Cerebellar nuclear complex (tissue), 1 donor: ENCODE measurements at places on chromosomes 13 and 19.

GRCh38 chr19:45638930-45639729 is at the start of gene EML2:
EML2 (minus strand) TSS chr19:45639397; CDS start chr19:45639376, 21 bp downstream.
- no peak for DNase-seq

DNA sequence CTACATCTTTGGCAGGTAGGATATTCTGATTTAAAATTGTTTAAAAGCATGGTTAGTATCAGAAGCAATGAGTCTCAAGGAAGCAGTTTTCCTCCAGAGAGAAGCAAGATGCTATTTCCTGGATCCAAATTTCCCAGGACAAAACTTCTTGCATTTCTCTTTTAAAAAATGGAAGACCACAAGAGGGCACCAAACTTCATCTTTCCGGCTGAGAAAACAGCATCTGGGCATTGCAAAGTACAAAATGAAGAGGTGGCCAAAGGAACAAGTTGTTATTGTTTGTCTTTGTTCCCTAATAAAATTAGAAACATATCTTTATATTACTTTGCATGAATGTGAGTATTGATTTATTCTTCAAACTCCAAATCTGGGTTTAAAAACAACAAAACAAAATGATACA is 60.0 kb upstream of the LRCH1 start:
- DNase-seq, result peak; percentile 60

- DNase-seq, result no peak
Observed at GRCh38 chr19:46451352-46451751, 20.0 kb downstream of the PNMA8A start.

DNA sequence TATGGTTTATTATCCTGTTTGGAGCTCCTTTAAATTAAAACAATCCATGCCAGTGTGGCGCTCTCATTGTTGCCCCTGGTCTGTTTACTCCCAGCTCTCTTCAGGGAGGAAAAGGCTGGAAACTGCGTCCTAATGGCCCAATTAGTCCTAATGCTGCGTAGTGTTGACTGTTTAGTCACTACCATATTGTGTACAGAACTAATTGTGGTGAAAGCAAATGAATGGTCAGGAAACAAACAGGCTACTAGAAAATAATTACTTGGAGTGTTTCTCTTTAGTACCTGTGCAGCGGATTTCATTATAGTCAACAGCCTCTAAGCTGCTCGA is 54.5 kb upstream of the MTIF3 start:
- DNase-seq, result no peak

GRCh38 chr19:12800923-12801465 is 606 bp downstream of the PRDX2 start:
- DNase-seq, result no peak

DNA sequence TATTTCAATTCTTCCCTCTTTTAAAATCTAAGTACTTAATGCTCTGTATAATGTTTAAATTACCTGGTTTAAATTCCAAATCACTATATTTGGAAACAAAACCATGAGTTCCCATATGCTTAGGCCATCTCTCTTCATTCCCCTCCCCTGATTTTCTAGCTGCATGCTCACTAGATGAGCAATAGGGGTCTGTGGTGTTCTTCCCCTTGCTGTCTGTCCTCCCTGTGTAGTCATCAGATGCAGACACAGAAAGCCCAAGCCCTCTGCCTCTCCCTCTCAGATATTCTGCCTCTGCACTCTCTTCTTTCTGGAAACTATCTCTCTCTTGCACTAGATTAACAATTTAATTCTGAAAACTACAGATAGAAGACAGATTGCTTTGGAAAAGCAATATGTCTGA is 1730.2 kb downstream of the OLFM4 start:
- DNase-seq, result no peak

GRCh38 chr13:80782441-80782840 is 441.5 kb upstream of the SPRY2 start:
- DNase-seq, result no peak

DNA sequence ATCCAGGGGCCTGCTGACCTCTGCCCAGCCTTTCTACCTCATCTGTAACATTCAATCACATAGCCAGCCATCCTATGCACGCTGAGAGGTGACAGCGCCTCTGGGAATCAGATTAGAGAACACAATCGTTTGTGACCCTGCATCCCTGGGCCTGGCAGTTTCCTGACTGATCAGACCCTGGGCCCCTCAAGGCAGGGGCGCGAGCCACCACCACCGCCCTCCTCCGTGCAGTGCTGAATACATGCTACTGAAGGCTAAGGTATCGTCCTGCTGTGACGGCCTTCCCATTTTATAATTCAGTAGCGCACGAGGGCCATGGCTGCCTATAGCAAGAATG is 1.3 kb downstream of the TMTC4 start:
- no peak for DNase-seq

DNA sequence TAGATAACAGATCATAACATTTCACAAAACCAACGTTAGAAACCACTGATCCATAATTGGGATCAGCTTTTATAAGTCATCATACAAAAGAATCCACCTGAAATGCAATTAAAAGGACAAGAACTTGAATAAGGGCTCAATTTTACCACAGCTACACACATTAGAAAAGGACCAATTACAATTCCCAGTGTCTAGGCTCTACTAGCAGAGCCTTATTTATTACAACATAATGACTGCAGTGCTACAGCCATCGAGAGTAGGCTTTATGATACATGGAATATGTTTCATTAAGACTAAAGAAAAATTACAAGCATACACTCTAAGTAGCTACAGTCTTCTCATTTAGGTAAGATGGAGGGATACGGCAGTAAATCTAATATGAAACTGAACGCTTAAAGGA is 2.9 kb downstream of the RBM26 start:
- no peak for DNase-seq

DNA sequence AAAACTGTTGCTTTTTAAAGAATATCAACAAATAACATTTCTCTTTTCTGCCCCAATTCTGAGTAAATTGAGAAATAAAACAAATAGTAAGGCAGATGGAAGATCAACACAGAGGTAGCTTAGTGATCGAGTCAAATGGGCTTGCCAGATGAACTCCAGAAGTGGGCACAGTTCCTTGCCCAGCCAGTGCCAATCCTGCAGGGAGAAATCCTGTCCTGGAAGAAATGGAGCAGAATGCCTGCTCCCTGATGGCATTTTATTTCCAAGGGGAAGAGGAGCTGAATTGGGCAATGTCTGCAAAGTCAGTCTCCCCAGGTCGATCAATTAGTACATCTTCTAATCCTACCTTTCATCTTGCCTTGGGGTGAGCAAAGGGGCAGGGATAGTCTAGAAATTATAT is 225.3 kb downstream of the NHLRC3 start:
- peak; percentile 92 for DNase-seq

GRCh38 chr19:8097681-8098567 is 45.4 kb downstream of the CCL25 start:
- DNase-seq, result no peak

DNA sequence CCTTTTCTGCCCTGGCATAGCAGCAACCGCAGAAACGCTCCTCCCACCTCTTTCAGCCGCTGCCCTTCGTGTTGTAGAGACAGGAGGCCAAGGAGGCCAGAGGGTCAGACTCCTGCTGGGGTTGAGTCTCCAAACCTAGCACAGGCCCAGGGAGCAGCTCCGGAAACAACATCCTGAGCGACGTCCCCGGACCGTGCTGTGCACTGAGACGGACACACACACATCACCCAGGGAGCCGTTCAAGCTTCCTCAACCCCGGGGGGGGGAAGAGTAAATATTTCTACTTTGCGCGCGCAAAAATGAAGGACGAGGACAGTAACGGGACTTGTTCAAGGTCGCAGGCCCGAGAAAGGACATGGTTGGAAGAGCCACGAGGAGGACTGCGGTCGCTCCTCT is 657 bp downstream of the ZNF550 start:
- DNase-seq, result no peak

GRCh38 chr19:7214324-7215089 is 79.7 kb downstream of the INSR start:
- DNase-seq, result no peak

DNA sequence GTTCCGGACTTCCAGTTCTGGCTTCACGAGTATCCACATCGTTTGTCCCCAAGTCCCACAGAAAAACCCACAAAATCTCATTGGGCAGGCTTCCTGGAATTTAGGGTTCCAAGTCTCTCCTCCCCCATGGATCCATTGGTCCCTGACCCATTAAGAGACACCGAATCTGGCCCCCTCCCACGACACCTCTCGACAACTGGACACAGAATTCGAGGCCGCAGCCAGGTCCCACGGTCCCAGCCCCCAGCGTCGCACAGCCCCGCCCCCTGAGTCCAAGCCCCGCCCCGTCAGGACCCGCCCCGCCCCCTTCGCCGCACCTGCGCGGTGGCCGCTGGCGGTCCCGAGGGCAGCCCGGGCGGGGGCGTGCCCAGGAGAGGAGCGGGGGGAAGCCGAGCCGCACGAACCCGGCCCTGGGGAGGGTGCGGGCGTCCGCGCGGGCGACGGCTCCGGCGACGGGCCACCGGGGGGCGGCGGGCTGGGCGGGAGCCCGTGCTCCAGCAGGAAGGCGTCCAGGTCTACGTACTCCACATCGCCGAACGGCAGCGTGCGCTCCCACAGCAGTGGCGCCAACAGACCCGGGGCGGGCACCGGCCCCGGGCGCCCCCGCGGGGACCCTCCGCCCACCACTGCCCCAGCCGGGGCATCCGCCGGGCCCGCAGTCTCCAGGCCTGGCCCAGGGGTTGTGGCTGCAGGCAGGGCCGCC is 1.8 kb downstream of the DBP start:
- no peak for DNase-seq

DNA sequence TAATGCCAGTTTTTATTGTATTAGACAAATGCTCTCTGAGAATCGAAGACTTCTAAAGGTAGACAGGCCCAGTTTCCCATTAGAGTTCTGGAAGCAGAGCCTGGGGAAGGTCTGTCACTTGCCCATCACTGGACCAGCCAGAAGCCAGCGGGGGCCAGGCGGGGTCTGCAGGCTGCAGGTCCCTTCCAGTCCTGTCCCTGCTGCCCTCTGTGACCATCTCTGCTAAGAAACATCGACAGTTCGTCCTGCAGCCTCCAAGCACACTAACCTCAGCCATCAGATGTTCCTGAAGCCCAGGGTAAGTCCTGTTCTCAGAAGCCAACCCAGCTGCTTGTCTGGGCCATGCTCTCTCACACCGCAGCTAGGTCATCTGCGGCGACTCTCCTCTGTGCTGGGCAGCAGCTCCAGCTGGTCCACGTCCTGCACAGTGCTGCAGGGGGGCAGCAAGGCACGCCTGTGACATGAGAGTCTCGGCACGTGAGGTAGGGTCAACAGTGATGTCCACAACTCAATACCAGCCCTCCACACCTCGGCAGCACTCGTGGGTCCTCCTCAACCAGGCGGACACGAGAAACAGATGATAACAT is 2.9 kb upstream of the ADPRHL1 start:
- no peak for DNase-seq

GRCh38 chr19:35828692-35829301 is 16.2 kb upstream of the PRODH2 start:
- no peak for DNase-seq

DNA sequence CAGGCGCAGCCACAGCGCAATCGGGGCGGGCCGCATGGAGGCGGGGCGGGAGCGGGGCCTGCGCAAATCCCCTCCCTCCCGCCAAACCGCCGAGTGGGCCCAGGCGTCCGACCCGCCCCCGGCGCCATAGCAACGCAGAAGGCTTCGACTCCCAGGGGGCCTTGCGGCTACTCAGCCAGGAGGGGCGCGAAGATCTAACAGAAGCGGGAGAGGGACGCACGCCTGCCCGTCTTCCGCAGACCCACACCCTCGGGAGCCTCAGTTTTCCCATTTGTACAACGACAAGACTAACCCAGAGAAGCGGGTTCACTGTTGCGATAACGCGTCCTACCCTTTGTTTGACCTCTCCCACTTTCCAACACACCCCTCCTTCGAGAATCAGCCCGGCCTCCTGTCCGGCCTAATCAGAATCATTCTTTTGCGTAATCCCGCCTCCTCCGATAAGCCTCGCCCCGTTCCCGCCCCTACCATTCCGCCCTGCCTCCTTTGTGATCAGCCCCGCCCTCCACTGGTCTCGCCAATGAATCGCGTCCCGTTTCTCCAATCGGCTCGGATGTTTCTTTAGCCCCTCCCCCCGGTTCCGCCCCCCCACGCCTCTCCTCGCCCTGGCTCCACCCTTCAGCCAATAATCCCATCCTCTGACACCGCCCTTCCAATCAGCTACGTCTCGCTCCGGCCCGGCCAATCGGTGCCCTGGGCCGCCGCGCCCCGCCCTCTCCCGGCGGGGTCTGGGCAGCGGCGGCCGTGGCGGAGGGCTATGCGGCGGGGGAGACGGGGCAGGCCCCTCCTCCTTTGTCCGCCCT is at the start of gene PCSK4:
Gene PCSK4, minus strand, starts transcription at position 40 of the 803 bp plus-strand sequence. Its CDS starts 4 bp downstream, at position 36.
- peak; percentile 96 for DNase-seq

DNA sequence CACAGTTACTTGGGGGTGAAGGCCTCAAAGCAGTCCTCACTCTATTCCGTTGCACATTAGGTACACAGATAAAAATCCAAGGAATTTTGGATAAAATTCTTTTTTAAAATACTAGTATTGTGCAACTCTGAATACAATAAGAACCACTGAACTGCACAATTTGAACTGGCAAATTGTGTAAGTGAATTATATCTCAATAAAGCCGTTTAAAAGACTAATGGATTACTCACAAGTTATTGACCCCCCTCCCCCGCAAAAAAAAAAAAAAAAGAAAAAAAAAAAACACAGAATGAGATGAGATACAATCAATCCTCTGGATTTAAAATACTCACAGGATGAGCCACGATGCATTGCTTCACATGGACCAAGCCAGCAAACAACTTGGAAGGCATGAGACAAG is 86.4 kb downstream of the CRYL1 start:
- no peak for DNase-seq

GRCh38 chr13:112729408-112729807 is 39.6 kb downstream of the ATP11A start:
- no peak for DNase-seq

GRCh38 chr13:79775830-79776229 is 294.9 kb downstream of the NDFIP2 start:
- no peak for DNase-seq

- no peak for DNase-seq
Observed at GRCh38 chr13:112943309-112944125, 25.5 kb upstream of the MCF2L start.

DNA sequence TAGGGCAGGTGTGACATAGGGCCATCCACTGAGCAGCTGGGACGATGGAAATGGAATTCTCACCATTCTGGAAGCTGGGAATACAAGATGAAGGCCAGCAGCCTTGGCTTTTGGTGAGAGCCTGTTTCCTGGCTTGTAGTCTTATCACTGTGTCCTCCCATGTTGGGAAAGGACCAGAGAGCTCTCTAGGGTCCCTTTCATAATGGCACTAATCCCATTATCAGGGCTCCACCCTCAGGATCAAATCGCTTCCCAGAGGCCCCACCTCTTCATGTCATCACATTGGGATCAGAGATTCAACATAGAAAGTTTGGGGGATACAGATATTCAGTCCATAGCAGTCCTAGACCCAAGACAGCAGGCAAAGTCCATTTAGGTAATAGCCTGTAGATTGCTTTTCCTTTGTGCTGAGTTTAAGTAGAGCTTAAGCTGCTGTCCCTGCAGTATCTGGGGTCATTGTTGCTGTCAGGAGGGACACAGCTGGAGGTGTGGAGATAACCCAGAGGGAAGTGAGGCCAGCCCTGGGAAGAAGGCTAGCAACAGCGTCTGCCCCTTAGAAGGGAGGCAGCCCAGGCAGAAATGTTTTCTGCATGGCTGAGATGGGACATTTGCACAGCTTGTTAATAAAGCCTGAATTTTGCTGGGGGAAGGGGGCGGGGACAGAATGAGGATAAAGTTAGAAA is 136.5 kb upstream of the GPR12 start:
- DNase-seq, result no peak

- no peak for DNase-seq
Observed at GRCh38 chr13:112838842-112839117, 130.2 kb upstream of the MCF2L start.
